ENCODE measurements at places on chromosomes 16 and 17.
A peak's percentile ranks its signal among the peaks of the same experiment; 100 is the strongest.

GRCh38 chr17:3924512-3925350, 8.5 kb upstream of the P2RX1 start:
- no peaks in the 10 kb centered on the region for H3K4me1 ChIP-seq
- H3K27ac ChIP-seq: no peak overlapping the region
- no peaks in the 10 kb centered on the region for H3K36me3 ChIP-seq

DNA sequence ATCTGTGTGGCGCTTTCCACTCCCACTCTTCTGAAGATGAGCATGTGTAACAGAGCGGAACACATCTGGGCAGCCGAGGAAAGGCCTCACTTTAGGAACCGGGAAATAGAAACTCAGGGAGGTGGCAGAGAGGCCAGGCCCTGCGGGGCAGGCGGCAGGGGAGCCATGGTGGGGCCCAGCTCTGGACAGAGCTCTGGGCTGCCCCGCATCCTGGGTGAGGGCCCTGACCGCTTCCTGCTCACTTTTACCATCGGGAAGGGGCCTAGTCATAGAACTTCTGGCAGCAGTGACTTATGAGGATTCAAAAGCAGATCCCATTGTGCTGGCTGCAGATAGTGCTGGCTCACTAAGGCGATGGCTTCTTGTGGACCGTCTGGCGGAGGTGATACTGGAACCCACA, 22.6 kb downstream of the COX4I1 start:
- H3K4me3 ChIP-seq: no peak overlapping the region
- DNase-seq: no peak
- H3K27me3 ChIP-seq: no peaks in the 10 kb centered on the region
- no peaks in the 10 kb centered on the region for H3K4me1 ChIP-seq
- no peaks in the 10 kb centered on the region for H3K36me3 ChIP-seq

- no peaks in the 10 kb centered on the region for H3K27me3 ChIP-seq
- no peak overlapping the region for H3K27ac ChIP-seq
- no peak overlapping the region for H3K4me3 ChIP-seq
- DNase-seq: no peak
- H3K36me3 ChIP-seq: peaks cover 5% of the 10 kb centered on the region
- no peaks in the 10 kb centered on the region for H3K4me1 ChIP-seq
Measured at GRCh38 chr16:12002447-12003006, 26.0 kb downstream of the SNX29 start.

GRCh38 chr16:67170949-67171649, 761 bp downstream of the NOL3 start:
- no peaks in the 10 kb centered on the region for H3K27me3 ChIP-seq
- DNase-seq: no peak
- peaks cover 54% of the 10 kb centered on the region for H3K4me1 ChIP-seq
- H3K27ac ChIP-seq: peak overlapping the region; percentile 96
- H3K4me3 ChIP-seq: peak overlapping the region; percentile 60
- H3K36me3 ChIP-seq: no peaks in the 10 kb centered on the region

All from vagina (tissue), 2 donors.